D341Med (cell line): ENCODE measurements at places on chromosomes 5 and 9.

- DNase-seq, result no peak
Measured at GRCh38 chr9:14066831-14067230, 247.1 kb downstream of the NFIB start.

GRCh38 chr9:86764671-86765343 is 182.5 kb downstream of the GAS1 start:
- DNase-seq, result no peak

- DNase-seq, result no peak
Measured at GRCh38 chr5:178238711-178239592, 6.3 kb upstream of the PHYKPL start.

DNA sequence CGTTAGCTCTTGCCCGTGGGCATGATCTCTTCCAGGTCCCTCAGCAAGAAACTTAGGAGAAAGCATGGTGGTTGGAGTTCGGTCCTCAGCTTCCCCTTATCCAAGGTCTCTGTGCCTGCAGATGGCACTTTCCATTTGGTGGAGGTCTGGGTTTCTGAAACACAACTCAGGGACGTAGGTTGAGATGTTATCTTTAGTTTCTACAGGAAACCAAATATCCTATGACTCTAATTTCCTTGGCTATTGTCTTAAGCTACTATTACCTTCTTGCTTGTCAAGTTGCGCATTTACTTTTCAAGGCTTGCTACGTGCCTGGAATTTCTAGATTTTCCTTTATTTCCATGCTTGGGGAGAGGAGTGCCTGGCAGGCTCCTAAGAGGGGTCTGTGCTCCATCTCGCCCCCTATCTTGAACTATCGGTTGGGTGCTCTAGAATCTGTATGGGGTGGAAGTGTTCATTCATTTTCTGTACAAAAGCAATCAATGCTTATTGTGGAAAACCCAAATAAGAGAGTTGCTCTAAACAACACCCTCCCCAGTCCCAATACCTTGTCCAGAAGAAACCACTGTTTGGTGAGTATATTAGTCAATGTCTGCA is 32.9 kb upstream of the KCNIP1 start:
- no peak for DNase-seq

- DNase-seq, result no peak
Measured at GRCh38 chr9:13487071-13487470, 207.6 kb upstream of the MPDZ start.

DNA sequence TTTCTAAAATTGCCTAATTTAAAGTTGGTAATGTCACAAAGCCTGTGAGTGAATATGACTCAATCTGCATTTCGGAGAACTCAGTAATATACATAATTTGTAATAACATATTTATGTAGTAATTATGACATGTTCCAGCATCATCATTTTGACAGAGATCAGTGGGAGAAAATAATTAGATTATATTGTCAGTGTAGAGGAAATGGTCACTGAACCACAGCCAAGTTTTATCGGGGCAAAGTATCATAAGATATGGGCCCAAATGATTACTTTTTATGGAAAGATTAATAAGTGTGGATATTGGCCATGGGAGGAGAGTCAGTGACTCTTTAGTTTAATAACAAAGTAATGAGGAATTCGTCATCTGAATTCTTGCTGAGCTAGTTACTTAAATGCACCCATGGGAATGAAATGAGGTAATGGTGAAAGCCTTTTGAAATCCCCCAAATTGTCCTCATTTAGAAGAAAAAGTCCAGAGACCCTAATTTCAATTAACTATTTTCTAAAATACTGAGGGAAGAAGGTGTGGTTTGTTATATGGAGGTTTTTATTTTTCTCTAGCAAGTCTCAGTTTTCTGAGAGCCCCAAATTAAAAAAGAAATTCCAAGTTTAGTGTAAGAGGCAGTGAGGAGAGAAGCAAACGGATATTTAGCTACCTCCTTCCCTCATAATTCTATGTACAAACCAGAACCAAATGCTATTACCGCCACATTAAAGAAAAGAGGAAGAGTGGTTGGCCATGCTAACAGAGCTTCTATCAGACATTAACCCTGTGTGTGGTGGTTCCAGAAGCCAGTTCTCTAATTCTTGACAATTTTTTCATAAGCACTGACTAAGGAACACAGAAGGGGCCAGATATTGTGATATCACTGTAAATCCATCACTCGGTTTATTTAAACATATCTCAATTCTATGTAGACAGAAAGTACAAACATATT is 37.7 kb upstream of the MRPS30 start:
- DNase-seq, result no peak

DNA sequence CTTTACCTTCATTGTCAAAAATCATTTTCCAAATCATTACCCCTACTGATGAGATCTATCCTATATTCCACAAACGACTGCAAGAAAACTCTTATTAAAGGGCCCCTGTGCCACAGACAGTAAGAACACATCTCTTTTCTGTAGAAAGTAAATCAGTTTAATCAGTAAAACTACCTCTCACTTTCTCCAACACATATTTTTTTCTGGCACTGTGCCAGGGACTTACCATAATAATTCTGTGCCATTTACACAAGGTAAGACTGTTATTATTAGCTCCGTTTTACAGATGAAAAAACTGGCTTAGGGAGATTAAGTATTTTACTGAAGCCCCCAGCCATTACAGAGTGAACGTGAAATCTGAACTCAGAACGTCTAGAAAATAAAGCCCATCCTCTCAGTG is 587.0 kb upstream of the COX7C start:
- DNase-seq, result no peak

GRCh38 chr9:121825031-121825691 is 173.7 kb downstream of the DAB2IP start:
- DNase-seq, result no peak

- no peak for DNase-seq
Measured at GRCh38 chr5:141853895-141854626, 24.1 kb downstream of the PCDH1 start.

GRCh38 chr5:153014194-153014593 is 476.3 kb upstream of the GRIA1 start:
- no peak for DNase-seq

GRCh38 chr9:133703591-133704399 is 34.4 kb downstream of the SARDH start:
- no peak for DNase-seq

DNA sequence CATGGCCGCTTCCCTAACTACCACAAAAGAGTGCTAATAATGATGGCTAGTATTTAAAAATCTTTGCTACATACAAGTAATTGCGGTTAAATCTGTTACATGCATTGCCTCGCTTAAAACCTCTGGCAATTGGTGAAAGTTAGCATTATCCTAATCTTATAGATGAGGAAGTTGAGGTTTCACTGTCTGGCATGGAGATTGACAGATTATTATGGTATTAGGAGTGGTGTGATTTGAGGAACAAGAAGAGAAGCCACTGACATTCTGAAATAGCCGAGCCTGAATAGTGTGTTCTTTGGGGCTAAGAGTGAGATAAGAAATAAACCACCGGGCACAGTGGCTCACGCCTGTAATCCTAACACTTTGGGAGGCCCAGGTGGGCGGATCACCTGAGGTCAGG is 45.3 kb upstream of the DPYSL3 start:
- no peak for DNase-seq

DNA sequence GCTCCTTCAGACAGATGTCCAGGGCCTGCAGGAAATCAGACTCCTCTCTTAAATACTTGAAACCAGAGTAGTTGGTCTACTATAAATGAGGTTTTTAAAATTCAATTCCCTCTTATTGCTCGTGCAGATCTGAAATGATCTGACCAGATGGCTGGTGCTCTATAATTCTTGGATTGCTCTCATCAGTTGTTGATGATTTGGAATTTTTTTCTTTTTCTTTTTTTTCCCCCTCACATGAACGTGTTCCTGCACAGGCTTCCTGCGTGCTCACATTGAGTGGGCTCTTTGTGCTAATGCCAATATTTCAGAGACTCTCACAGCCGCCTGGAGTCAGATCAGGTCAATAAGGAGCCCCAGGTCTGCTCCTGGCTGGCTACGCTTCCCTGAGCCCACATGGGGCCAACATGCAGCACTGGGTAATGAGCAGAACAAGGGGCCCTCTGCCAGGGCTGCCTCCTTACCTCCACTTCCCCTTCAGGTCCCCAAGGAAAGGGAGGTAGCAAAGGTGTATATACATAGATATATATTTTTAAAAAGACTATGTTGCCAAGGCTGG is 82.0 kb downstream of the SIL1 start:
- DNase-seq, result no peak

DNA sequence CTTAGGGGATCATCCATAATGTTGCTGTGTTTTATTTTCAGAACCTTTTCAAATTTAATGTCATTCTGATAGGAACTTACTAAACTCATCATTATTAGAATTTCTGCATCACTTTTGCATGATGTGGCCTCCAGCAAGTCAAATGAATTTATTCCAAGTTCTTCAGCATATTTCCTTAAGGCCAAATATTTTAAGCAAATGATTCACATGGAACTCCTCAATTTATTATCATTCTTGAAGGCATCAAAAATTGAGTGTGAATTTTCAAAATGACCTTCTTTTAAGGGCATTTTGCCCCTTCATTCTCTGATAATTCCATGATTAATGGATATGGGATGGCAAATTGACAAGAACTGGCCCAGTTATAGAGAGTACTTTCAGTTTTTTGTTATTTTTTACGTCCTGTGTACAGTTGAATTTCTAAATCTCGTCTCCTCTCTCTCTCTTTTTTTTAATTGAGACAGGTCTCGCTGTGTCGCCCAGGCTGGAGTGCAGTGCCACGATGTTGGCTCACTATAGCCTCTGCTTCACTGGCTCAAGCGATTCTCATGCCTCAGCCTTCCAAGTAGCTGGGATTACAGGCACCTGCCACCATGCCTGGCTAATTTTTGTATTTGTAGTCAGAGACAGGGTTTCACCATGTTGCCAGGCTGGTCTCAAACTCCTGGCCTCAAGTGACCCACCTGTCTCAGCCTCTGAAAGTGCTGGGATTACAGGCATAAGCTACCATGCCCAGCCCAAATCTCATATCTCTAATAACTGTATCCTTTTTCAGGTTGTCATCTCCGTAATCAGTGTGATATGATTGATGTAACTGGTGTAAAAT is 29.1 kb downstream of the GPR21 start:
- DNase-seq, result no peak

- peak; percentile 90 for DNase-seq
Measured at GRCh38 chr9:120877276-120878034, 467 bp upstream of the PHF19 start.

DNA sequence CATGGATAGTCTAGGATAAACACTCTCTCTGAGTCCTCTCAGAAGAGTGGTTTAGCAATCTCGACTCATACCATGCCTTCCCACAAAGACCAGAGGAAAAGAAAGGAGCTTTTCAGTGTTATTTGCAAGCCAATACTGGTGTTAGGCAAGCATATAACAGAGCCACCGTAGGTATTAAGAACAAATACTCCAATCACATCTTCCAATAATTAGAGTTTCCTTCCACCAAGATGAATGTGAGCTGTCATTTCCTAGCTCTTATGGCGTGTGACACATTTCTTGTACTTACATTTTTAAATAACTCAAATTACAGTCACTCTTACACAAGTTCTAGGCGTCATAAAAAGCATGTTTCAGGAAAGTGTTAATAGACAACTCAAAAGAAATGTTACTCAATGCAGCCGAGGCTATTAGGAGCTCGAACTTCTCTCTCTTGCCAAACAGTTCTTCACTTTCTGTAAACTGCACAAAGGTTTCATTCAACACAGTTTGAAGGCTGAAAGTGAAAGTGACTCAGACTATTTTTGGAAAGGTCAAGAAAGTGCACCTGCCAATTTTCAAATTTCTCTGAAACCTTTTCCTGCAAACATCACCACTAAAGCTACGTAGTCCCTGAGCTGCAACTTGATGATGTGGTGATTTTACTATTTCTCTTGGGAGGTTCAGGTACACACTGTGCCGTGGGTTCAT is 153.8 kb downstream of the AUH start:
- DNase-seq, result no peak

GRCh38 chr5:143509758-143510221 is 106.3 kb upstream of the NR3C1 start:
- DNase-seq, result no peak

- DNase-seq, result no peak
Measured at GRCh38 chr5:54162184-54162583, 148.2 kb downstream of the ARL15 start.

DNA sequence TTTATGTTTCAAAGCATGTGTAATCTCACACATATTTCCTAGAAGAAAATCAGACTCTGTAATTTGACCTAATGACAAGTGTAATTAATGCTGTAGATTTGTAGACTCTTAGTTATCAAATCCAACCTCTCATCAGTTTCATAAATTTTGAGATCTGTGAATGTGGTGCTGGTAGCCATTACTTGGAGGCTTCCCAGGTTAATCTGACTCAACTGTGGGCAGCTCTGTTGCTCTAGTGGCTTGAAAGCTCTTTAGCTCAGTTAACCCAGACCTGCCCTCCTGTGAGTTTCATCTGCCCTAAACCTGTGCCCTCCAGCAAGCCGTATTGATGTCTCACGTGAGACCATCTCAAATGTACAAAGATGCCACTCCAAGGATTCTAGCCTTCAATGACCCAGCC is 323.4 kb downstream of the FBXL7 start:
- no peak for DNase-seq

DNA sequence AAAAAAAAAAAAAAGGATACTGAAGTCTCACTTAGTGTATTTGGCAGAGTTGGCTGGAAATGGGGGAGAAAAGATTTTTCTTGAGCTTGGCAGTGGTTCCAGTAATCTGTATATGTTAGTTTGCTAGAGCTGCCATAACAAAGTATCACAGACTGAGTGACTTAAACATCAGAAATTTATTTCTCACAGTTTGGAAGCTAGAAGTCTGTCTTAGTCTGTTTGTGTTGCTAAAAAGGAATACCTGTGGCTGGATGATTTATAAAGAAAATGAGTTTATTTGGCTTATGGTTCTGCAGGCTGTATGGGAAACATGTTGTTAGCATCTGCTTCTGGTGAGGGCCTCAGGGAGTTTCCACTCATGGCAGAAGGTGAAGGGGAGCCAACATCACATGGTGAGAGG is 89.6 kb upstream of the CEP78 start:
- DNase-seq, result no peak

DNA sequence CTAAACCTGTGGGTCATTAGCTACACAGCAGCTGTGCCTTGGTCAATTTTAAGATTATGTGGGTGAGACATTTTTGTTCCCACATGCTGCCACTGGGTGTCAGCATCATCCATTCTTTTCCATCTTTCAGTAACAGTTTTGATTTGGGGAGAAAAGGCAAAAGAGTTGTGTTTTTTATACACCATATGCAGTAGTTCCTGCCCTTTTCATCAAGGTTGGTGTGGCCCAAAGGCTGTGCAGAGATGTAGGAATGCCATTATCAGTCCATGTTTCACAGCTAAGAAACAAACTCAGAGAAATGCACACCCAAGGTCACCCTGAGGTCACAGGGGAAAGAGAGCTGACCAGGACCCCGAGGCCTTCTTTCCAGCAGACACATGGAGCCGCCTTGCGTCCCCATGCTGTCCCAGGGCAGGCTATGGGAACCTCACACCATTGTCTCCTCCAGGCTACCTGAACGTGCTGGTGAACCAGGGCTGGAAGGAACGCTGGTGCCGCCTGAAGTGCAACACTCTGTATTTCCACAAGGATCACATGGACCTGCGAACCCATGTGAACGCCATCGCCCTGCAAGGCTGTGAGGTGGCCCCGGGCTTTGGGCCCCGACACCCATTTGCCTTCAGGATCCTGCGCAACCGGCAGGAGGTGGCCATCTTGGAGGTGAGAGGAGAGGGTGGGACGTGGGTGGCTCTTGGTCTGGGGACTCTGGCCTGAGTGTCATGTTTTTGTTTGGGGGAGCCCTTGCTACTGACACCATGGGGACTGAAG is 27.8 kb upstream of the GRPEL2 start:
- peak; percentile 60 for DNase-seq

GRCh38 chr5:60959156-60959555 is 14.2 kb downstream of the NDUFAF2 start:
- no peak for DNase-seq
